Nasal cavity respiratory epithelium epithelial cell of viscerocranial mucosa (primary cell): ENCODE measurements at places on chromosomes 2 and 18. TPM values are rescaled to one million over a fixed set of nuclear protein-coding genes. Genes with fewer than 3 reads are reported as not detected.

C2orf92 gene
- total RNA-seq, result 1.0 and 3.1 TPM in 2 replicates

DNAJC5G gene
- total RNA-seq, result not detected in 2 replicates

CNTNAP5 gene
- not detected in 2 replicates for total RNA-seq

ZNF385B gene
- 0.34 TPM in 1 of 2 replicates, not detected in the other for total RNA-seq

CXCR4 gene
- total RNA-seq, result not detected in 2 replicates

FBXO15 gene
- total RNA-seq, result under 0.01 and 0.78 TPM in 2 replicates

OXER1 gene
- 0.07 TPM in 1 of 2 replicates, not detected in the other for total RNA-seq

AGXT gene
- not detected in 2 replicates for total RNA-seq

TNFRSF11A gene
- 0.34 and 1.00 TPM in 2 replicates for total RNA-seq

VRK2 gene
- 49.1 and 106 TPM in 2 replicates for total RNA-seq

EVX2 gene
- not detected in 2 replicates for total RNA-seq

ZNF407 gene
- total RNA-seq, result 7.9 and 17.9 TPM in 2 replicates

KATNAL2 gene
- 0.34 and 3.9 TPM in 2 replicates for total RNA-seq

TM4SF20 gene
- not detected in 2 replicates for total RNA-seq

NAT8 gene
- total RNA-seq, result not detected in 2 replicates

POTEI gene
- total RNA-seq, result not detected in 2 replicates

IL36A gene
- 1.0 and 1.2 TPM in 2 replicates for total RNA-seq

TGFA gene
- total RNA-seq, result 144 and 191 TPM in 2 replicates

CCL20 gene
- 2.1 and 33.9 TPM in 2 replicates for total RNA-seq

SCN7A gene
- total RNA-seq, result under 0.01 TPM in 1 of 2 replicates, not detected in the other

ALLC gene
- not detected in 2 replicates for total RNA-seq

EGR4 gene
- total RNA-seq, result not detected in 2 replicates

GALNT5 gene
- total RNA-seq, result 30.1 and 32.5 TPM in 2 replicates

CLASP1 gene
- 62.2 and 118 TPM in 2 replicates for total RNA-seq

LOXL3 gene
- total RNA-seq, result 0.28 and 0.34 TPM in 2 replicates

CABLES1 gene
- 0.34 and 1.2 TPM in 2 replicates for total RNA-seq

PLA2R1 gene
- total RNA-seq, result 2.7 and 10.0 TPM in 2 replicates

CXCR1 gene
- not detected in 2 replicates for total RNA-seq

STARD6 gene
- total RNA-seq, result 0.34 TPM in 1 of 2 replicates, not detected in the other

SEH1L gene
- 76.2 and 90.0 TPM in 2 replicates for total RNA-seq

CPLX4 gene
- not detected in 2 replicates for total RNA-seq

GBX2 gene
- not detected in 2 replicates for total RNA-seq

CBLN2 gene
- total RNA-seq, result not detected in 2 replicates

IL36G gene
- 1.7 and 2.6 TPM in 2 replicates for total RNA-seq

HOXD13 gene
- not detected in 2 replicates for total RNA-seq

PRSS56 gene
- total RNA-seq, result not detected in 2 replicates

UGT1A4 gene
- total RNA-seq, result under 0.01 and 1.8 TPM in 2 replicates

INHBB gene
- 0.21 and 0.34 TPM in 2 replicates for total RNA-seq

IL1RL1 gene
- 3.0 and 53.3 TPM in 2 replicates for total RNA-seq

SCG2 gene
- under 0.01 and 0.28 TPM in 2 replicates for total RNA-seq

AQP12B gene
- not detected in 2 replicates for total RNA-seq

INO80D gene
- 11.3 and 15.9 TPM in 2 replicates for total RNA-seq

CNGA3 gene
- not detected in 2 replicates for total RNA-seq

KLHL41 gene
- under 0.01 and 0.21 TPM in 2 replicates for total RNA-seq
